H1 (cell line): ENCODE measurements at places on chromosomes 2 and 18. TPM values are rescaled to one million over a fixed set of nuclear protein-coding genes. Genes with fewer than 3 reads are reported as not detected.

DNA sequence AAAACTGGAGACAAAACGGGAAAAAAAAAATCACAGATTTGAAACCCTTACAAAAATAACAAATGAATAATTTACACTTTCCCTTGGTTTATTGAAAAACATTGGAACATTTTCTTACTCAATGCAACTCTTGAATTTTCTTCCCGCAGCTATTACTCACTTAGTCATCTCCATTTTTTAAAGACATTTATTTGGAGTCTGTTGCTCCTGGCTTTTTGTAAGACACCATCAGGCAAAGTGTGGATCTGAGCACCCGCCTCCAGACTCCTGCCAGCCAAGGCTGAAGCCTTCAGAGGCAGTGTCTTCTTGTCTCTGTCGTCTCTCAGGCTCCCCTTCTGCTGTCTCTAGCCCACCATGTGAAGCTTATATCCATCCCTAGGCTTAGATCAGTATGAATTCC lies 46.2 kb downstream of the TRIB2 start:
- H3K27me3 ChIP-seq, result no peaks in the 10 kb centered on the region
- H3K36me3 ChIP-seq, result no peaks in the 10 kb centered on the region
- no peak for DNase-seq

DNA sequence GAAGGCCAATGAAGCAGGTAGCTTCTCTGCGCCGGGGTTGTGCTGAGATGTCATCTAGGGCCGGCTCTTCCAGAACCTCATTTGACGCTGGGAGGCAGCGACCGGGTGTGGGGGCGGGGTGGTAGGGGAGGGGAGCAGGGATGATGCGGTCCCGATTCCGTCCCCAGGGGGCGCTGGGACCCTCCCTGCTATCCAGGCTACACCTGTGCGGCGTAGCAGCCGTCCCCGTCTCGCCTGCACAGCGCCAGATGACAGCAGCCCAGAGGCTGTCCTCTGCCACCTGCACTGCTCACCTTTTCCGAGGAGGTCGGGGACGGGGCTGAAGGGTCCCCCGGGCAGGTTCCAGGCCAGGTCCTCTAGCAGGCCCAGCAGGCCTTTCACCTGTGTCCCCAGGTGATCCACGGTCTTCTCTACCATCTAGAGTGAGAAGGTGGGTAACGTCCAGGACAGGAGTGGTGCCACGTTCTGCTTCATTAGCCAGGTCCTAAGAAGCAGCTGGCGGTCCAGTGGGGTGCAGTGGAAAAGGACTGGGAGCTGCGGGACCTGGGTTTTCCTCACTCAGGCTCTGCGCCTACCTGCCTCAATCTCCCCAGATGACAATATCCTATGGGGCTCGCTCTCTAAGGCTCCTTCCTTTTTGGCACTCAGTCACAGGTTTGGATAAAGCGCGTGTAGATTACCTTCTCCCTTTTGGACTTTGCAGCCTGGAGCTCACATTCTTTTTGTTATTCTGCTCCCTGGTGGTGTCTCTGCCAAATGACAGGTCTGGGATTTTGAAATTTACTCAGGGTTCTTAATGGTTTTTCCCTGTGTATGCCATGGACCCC lies 56.0 kb upstream of the RAB6C start:
- peak; percentile 58 for DNase-seq
- no peaks in the 10 kb centered on the region for H3K36me3 ChIP-seq
- no peaks in the 10 kb centered on the region for H3K4me1 ChIP-seq

- no peaks in the 10 kb centered on the region for H3K36me3 ChIP-seq
- H3K27ac ChIP-seq, result no peak overlapping the region
- H3K27me3 ChIP-seq, result peaks cover 88% of the 10 kb centered on the region
- no peak for DNase-seq
- H3K4me1 ChIP-seq, result peaks cover 17% of the 10 kb centered on the region; the same call in 1 of the 2 replicates
- H3K4me3 ChIP-seq, result peak overlapping the region; percentile 59
Measured at GRCh38 chr2:144516981-144517865, 2.7 kb downstream of the ZEB2 start.

CNTNAP5 gene
- 0.11 and 0.13 TPM in 2 replicates for polyA plus RNA-seq

DNA sequence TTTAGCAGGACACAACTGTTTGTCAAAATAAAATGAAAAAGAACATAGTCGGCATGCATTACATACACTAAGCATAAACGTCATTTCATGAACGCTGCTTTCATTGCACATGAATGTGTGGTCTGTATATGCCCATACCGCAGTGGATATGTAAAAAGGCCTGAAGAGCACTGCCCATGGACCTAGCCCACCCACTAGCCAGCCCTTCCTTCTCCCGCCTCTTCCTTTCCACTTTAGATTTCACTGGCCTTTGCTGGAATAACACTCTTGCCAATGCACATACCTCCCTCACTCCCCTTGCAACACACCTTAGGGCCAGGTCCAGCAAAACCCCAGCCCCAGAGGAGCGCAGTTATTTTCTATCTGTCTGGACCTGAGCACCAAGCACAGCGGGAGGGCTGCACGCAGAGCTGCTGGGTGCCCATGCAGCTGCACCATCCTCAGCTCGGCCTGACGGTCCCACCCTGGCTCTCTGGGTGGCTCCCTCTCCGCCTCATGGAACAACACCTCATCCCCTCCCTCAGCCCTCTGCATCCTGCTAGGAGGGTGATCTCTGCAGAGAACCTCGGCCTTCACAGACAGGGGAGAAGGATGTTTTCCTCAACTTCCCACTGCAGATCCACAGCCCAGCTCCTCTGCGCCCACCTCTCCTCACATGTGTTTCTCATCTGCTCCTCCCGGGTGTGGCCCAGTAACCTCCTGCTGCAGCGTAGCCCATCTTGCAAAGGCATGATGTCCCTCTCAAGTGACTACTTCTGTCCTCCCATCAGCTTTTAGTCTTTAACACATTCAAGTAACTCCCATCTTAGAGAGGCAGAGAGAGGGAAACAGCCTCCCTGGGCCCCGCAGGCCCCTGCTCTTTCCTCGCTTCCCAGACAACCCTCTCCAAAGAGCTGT lies 72.7 kb downstream of the FBXO15 start:
- H3K27me3 ChIP-seq, result no peaks in the 10 kb centered on the region
- H3K4me1 ChIP-seq, result no peaks in the 10 kb centered on the region
- no peak overlapping the region for H3K4me3 ChIP-seq
- H3K27ac ChIP-seq, result no peak overlapping the region
- no peak for DNase-seq
- no peaks in the 10 kb centered on the region for H3K36me3 ChIP-seq

CD207 gene
- polyA plus RNA-seq, result not detected in 2 replicates

DNA sequence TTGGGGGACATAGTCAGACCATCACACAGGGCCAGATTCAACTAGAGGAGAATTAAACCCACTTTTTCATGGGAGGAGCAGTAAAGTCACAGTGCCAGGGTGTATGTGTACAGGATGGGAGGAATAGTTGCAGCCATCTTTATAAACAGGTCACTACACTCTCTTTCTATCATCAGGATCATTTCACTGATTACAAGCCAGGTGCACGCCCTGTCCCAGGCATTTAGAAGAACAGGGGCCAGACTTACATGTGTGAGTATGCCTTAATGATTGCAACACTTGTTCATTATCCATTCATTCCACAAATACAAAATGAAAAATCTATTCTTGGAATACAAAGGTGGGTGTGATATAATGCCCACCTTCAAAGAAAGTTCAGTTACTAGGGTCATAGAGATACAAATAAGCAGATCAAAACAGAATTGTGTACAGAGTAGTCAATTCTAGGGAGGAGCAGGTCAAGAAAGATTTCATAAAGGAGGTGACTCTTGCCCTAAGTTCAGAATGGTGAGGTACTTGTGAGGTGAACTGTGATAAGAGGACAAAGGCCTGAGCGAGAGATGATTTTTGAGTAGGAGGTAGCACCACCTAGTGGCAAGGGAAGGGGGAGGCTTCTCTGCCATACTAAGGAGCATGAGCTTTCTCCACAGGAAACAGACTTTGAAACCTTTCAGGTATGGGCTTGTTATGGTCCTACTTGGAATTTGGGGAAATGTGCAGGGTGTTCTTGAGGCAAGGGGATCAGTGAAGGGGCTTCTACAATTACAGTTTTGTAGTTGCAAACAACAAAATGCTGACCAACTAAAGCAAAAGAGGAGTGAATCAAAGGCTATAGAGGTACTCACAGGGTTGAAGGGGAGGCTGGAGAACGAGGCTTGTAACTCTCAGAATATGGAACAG lies 156.3 kb downstream of the SUCLG1 start:
- H3K4me3 ChIP-seq, result no peak overlapping the region
- no peaks in the 10 kb centered on the region; the same call in 1 of the 2 replicates for H3K36me3 ChIP-seq
- H3K27ac ChIP-seq, result no peak overlapping the region
- H3K27me3 ChIP-seq, result no peaks in the 10 kb centered on the region
- peaks cover 5% of the 10 kb centered on the region for H3K4me1 ChIP-seq

MLPH gene
- polyA plus RNA-seq, result 12.7 and 16.9 TPM in 2 replicates

- no peaks in the 10 kb centered on the region for H3K4me1 ChIP-seq
- H3K4me3 ChIP-seq, result no peak overlapping the region
- H3K27ac ChIP-seq, result no peak overlapping the region
- H3K27me3 ChIP-seq, result no peaks in the 10 kb centered on the region
Measured at GRCh38 chr2:228378696-228379425, 197.4 kb upstream of the SPHKAP start.

DNA sequence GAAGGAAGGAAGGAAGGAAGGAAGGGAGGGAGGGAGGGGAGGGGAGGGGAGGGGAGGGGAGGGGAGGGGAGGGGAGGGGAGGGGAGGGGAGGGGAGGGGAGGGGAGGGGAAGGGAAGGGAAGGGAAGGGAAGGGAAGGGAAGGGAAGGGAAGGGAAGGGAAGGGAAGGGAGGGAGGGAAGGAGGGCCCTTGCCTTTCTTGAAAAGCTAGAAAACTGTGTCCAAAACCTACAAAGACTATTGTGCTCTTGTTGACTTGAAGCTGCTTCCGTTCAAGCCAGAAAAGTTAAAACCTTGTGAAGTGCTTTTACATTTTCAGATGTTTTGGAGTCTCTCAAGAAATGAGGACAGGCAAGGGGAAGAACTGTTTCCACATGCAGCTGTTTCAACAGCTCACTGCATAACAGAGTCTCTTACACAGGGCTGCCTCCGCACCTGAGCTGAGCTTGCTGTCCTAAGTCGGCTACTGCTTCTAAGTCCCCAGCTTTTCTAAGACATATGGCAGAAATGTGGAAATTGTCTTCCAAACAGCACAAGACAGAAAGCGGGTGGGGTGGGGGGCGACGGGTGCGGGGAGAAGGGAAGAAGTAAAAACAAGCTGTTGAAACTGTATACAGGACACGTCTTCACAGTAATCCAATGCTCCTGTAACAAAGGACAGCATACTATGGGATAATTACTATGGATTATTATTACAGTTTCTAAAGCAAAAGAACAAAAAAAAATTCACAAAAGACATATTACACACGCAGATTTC lies 46.1 kb downstream of the BCL11A start:
- no peak overlapping the region for H3K27ac ChIP-seq
- H3K36me3 ChIP-seq, result no peaks in the 10 kb centered on the region
- no peaks in the 10 kb centered on the region for H3K27me3 ChIP-seq
- peaks cover 39% of the 10 kb centered on the region for H3K4me1 ChIP-seq
- no peak overlapping the region for H3K4me3 ChIP-seq
- no peak for DNase-seq

- no peak overlapping the region for H3K4me3 ChIP-seq
- no peak overlapping the region for H3K27ac ChIP-seq
- no peaks in the 10 kb centered on the region for H3K27me3 ChIP-seq
- H3K4me1 ChIP-seq, result no peaks in the 10 kb centered on the region
- no peaks in the 10 kb centered on the region for H3K36me3 ChIP-seq
Measured at GRCh38 chr2:43311276-43311675, 84.9 kb upstream of the ZFP36L2 start.

DNA sequence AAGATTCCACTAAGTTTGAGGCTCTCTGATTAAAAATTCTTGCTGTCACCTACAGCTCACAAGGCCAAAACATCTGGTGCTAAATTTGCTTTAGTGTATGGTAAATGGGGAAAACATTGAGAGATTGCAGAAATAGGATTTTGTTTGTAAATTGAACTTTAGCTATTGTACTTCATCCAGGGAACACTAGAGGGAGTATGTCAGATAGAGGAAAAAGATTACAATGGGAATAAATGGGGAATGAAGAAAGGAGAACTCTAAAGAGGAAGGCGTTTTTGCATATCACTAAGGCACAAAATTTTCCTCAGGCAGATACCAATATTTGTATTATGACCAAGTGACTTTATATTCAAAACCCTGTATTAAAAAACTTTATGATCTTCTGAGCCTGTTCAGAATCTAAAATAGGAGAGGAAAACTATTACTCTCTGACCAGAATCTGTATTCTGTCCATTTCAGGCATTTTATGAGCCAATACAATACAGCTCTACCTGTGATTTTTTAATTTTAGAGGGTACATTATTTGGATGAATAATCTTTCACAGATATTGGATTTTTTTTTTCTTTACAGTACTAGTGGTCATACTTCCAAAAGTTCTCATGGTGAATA lies 52.3 kb upstream of the ITGB6 start:
- H3K27me3 ChIP-seq, result no peaks in the 10 kb centered on the region
- DNase-seq, result no peak
- H3K27ac ChIP-seq, result no peak overlapping the region
- no peaks in the 10 kb centered on the region for H3K36me3 ChIP-seq
- H3K4me3 ChIP-seq, result no peak overlapping the region

GRCh38 chr2:100237770-100238169 lies 84.5 kb downstream of the LONRF2 start:
- no peaks in the 10 kb centered on the region for H3K27me3 ChIP-seq
- no peak overlapping the region for H3K4me3 ChIP-seq
- DNase-seq, result no peak
- peaks cover 11% of the 10 kb centered on the region; the same call in 1 of the 2 replicates for H3K4me1 ChIP-seq
- no peaks in the 10 kb centered on the region for H3K36me3 ChIP-seq
- H3K27ac ChIP-seq, result no peak overlapping the region

GRCh38 chr2:70380621-70381020 lies 78.8 kb upstream of the FAM136A start:
- no peak overlapping the region for H3K27ac ChIP-seq
- no peaks in the 10 kb centered on the region for H3K4me1 ChIP-seq
- H3K27me3 ChIP-seq, result no peaks in the 10 kb centered on the region
- H3K4me3 ChIP-seq, result no peak overlapping the region
